ENCODE measurements at places on chromosomes 2 and 18. TPM values are rescaled to one million over a fixed set of nuclear protein-coding genes. Genes with fewer than 3 reads are reported as not detected.

Gene SERPINB3
- not detected for total RNA-seq

Gene FIGN
- 1.3 TPM for total RNA-seq

Gene TTN
- total RNA-seq: 0.66 TPM

Gene SNED1
- 23.2 TPM for total RNA-seq

Gene DCAF17
- total RNA-seq: 16.0 TPM

Gene OTOF
- 0.09 TPM for total RNA-seq

Gene MYCN
- 2.4 TPM for total RNA-seq

Gene OTX1
- total RNA-seq: 0.28 TPM

Gene MYO7B
- total RNA-seq: 0.47 TPM

Gene VAMP8
- total RNA-seq: 16.8 TPM

Gene CIB4
- total RNA-seq: not detected

Gene TSPYL6
- not detected for total RNA-seq

Gene MYL12B
- total RNA-seq: 716 TPM

Gene TFCP2L1
- under 0.01 TPM for total RNA-seq

Gene CTNNA2
- not detected for total RNA-seq

Gene MC5R
- not detected for total RNA-seq

Gene RUFY4
- total RNA-seq: not detected

Gene ANKRD23
- total RNA-seq: 0.45 TPM

Gene CCBE1
- 1.5 TPM for total RNA-seq

Gene ASB18
- not detected for total RNA-seq

Gene TMEM17
- total RNA-seq: 0.47 TPM

Gene TRAK2
- total RNA-seq: 25.5 TPM

Gene SERPINB4
- total RNA-seq: not detected

Gene SIX3
- total RNA-seq: not detected

Gene MC4R
- not detected for total RNA-seq

Gene UCN
- 0.09 TPM for total RNA-seq

Gene SAG
- not detected for total RNA-seq

Gene REG1B
- not detected for total RNA-seq

Gene GPR45
- total RNA-seq: not detected

Gene RAX
- total RNA-seq: not detected

Gene TUBA3D
- total RNA-seq: not detected

Gene SLC14A1
- total RNA-seq: 0.09 TPM

Gene C2orf72
- total RNA-seq: not detected

Gene IWS1
- total RNA-seq: 53.7 TPM

Gene TRIB2
- total RNA-seq: 13.9 TPM

Gene CNGA3
- total RNA-seq: not detected

Gene CYP20A1
- 34.5 TPM for total RNA-seq

Gene MALT1
- total RNA-seq: 11.2 TPM

Gene CREG2
- total RNA-seq: 0.72 TPM

Gene CNTNAP5
- total RNA-seq: 0.09 TPM

Gene FN1
- 3,205 TPM for total RNA-seq

Gene UGT1A4
- total RNA-seq: not detected

Measured in endothelial cell of coronary artery (primary cell).